ENCODE measurements at places on chromosomes 11 and 22. TPM values are rescaled to one million over a fixed set of nuclear protein-coding genes. Genes with fewer than 3 reads are reported as not detected.
A peak's percentile ranks its signal among the peaks of the same experiment; 100 is the strongest.

The IFITM5 gene
- not detected for total RNA-seq

The FAR1 gene
- total RNA-seq, result 45.2 TPM

The PHF21B gene
- total RNA-seq, result 7.2 TPM

The MDK gene
- 4,339 TPM for total RNA-seq

The C11orf87 gene
- total RNA-seq, result 0.49 TPM

The SLC43A3 gene
- total RNA-seq, result 1.9 TPM

The PATE4 gene
- not detected for total RNA-seq

The APOL3 gene
- total RNA-seq, result not detected

GRCh38 chr22:27801202-27801615 is 347 bp downstream of the MN1 start:
- DNase-seq, result peak; percentile 54

- peak; percentile 62 for DNase-seq
Measured at GRCh38 chr11:98710986-98711385, 309.8 kb upstream of the CNTN5 start.

GRCh38 chr11:123421589-123421988 is 8.5 kb upstream of the GRAMD1B start:
- no peak for DNase-seq

- no peak for DNase-seq
Measured at GRCh38 chr11:123833095-123833494, 26.9 kb upstream of the OR6M1 start.

DNA sequence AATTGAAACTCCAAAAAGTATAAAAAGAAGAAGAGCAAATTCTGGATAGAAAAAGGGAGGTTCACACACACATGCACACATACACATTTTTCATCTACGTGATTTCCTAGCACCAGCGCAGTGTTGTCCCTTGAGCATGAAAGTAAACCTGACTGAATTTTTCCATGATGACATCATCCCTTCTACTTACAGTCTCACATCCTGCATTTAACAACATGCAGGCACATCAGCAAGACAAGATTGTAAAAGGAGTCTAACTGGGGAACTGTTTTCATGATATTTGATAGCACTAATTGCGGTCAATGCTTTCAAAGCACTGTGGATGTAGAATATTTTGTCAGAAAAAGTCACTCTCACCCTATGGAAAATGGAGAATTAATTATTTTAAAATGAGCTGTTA is 36.6 kb downstream of the GAS2 start:
- peak; percentile 52 for DNase-seq

DNA sequence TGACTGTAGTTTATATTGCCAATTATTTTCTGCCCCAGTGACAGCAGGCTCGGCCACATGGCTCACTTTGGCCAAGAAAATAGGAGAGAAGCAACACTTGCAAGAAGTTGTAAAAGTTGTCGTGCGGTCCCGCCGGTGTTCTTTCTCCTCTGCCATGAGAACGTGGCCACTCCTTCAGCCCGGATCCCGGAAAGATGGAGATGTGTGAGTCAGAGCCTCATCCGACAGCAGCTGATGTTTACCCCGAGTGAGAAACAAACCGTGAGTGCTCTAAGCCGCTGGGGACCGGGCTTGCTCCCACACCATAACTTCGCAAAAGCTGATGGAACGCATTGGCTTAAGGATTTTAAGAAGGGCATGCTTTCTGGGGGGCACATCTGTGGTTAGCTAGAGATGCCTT is 157.0 kb downstream of the CACNA1I start:
- no peak for DNase-seq

DNA sequence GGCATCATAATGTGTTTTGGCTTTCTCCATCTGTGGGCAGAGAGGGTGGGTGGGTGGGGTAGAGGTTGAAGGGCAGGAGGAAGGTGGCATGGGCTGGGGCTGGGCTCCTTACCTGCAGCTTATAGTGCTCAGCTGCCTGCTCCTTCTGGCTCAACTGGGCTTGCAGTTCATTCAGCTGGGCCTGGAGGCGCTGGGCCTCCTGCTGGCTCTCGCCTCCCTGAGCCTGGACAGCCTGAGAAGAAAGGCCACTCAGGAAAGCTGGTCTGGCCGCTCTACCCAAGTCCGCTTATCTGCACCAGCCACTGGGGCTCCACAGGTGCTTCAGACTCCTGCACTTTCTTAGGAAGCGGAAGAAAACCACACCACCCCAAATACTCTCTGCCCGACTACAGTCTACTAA is 10.4 kb downstream of the IL18BP start:
- DNase-seq, result no peak

DNA sequence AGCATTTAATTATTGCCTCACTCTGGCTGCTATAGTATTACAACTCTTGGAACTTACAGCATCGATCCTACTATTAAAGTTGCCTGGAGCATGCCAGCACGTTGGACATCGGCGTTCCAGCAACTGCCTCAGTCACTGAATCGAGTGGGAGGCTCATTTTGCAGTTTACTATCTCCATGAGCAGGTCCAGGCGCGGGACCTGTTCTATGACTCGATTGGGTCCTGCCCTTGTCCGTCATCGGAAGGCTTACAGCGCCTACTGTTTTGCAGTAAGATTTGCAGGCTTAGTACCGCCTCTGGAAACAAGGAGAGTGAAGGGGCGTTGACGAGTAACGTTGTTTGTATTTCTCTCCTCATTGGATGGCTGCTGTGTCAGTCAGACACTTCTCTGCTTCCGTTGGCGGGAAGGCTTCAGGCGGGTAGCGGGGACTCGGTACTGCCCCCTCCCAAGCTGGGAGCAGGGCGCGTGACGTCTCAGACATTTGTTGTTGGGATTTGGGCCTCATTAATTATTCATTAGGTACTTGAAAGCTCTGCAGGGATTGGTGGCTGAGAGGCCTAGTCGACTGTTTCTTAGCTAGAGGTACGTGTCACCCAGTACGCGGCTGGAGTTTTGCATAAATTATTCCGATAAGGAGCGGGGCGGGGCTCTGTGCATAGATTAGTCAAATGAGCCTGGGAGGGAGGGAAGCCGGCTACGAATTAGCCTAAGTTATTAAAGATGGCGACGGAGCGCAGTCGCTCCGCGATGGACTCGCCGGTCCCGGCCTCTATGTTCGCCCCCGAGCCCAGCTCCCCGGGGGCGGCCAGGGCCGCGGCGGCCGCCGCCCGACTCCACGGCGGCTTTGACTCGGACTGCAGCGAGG is at the start of gene GTPBP1:
Gene GTPBP1 (plus strand): TSS at position 710 of the 866 bp plus-strand sequence. CDS start 12 bp downstream, at position 722.
- DNase-seq, result peak; percentile 100

DNA sequence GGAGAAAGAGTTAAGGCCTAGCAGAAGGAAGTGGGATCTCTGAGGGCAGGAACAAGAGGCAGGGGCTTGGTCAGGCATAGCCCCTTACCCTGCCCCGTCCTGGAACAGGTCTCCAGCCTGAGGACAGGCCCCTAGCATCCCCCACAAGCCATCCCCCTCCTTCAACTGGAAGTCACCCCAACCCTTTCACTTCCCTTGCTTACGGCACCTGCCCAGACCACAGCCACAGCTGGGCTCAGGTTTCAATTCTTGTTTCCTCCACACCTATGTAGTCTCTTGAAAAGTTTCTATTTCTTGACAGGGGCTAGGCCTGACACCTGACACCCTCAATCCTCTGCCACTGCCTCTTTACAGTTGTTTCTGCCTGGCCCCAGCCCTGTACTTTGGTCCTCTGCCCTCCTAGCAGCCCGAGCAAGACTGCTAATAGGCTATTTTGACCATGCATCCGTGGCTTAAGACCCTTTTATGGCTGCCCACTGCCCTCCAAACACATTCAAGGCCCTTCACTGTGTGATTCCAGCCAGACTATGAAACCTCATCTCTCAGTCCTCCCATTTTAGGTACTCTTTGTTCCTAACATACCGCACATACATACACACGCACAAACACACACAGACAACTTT is 10.9 kb upstream of the FCHSD2 start:
- DNase-seq, result peak; percentile 59

- no peak for DNase-seq
Measured at GRCh38 chr22:32574958-32575910, 100.6 kb downstream of the FBXO7 start.

DNA sequence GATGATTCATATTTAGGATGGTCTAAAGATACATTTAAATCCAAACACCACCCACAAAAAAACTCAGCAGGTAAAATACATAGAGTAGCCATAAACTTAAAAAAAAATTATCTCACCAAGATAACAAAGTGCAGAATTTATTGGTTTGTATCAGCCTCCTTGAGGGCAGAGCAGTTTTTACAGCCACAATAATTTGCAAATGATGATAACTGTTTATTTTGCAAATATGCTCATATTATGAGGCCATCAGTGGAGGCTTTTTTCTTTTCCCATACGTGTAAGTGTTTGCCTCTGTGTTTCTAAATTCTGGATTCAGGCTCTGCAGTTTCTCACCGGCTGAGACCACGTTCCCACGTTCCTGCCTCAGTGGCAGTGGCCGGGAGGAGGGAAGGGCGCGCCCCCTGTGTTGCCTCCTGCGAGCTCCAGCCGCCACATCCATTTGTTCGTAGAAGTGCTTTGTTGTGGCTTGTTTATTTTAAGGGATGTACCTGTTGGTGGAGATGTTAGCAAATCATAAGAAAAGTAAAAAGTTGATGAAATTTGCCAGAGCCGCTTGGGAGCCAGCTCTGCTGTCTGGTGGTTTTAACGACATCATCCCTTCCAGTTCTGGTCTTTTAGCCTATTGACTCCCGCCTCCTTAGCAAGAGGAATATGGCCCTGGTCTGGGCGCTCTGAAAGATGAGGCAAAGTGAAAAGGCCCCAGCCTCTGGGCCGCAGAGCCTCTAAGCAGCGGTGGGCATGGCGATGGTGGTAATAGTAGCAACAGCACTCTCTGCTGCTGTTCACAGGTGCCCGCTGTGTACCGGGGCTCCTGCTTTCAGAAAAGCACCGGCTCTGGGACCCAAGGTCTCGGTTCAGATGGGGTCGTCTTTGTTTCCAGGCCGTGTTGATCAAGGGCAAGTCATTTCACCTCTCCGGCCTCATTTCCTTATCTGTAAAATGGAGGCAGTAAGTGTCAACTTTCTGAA is 66.7 kb upstream of the PPARA start:
- no peak for DNase-seq

DNA sequence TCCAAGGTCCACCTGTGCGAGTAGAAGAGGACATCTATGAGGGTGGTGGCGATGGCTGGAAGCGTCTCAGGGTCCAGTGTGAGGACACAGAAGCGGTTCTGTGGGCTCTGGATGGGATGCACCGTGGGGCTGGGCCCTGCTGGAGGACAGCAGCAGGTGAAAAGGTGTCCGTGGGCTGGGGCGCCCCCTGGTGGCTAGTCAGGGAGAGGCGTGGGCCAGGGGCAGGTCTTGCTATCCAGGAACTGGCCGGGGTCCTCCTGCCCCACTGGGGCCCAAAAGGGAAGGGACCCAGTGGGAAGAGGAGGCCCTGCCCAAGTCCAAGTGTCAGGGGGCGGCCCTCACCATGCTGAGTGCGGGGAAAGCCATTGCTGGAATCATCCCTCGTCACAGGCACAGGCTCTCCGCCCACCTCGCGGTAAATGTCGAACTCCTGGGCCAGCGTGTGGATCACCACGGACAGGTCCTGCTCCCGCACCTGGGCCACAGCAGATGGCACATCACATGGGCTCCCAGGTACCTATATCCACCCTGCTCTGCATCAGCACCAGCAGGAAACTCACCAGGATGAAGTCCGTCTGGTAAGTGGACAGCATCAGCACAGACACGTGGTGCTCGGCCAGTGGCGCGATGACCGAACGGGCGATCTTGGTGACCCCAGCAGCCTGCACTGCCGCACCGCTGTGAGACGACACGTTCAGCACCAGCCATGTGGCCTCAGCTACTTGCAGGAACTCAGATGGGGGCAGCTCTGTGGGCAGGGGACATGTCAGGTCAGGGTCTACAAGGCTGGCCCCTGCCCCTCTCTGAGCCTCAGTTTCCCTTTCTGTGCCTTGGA is 2.3 kb downstream of the CASTOR1 start:
- peak; percentile 62 for DNase-seq

GRCh38 chr11:90237004-90237403 is 14.2 kb upstream of the CHORDC1 start:
- no peak for DNase-seq

- DNase-seq, result no peak
Measured at GRCh38 chr22:20905415-20906386, 11.5 kb upstream of the CRKL start.

DNA sequence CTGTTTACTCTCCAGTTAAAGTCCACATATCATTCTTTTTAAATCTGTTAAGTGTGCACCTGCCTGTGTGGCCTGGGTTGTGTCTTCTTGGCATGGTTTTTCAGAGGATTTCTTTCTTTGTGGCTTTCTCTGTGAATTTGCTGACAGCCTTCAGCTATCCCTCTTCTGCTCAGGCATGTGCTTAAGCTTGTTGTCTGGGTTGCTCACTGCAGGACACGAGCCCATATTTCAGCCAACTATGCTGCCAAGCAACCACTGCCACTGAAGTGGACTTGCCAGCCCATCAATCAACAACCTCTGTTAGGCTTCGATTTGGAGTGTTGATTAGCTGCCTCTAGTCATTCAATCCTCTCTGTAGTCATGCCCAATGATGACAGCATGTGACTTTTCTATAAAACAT is 18.4 kb downstream of the OR51I2 start:
- no peak for DNase-seq

- DNase-seq, result no peak
Measured at GRCh38 chr11:70048279-70049024, 29.7 kb upstream of the ANO1 start.

DNA sequence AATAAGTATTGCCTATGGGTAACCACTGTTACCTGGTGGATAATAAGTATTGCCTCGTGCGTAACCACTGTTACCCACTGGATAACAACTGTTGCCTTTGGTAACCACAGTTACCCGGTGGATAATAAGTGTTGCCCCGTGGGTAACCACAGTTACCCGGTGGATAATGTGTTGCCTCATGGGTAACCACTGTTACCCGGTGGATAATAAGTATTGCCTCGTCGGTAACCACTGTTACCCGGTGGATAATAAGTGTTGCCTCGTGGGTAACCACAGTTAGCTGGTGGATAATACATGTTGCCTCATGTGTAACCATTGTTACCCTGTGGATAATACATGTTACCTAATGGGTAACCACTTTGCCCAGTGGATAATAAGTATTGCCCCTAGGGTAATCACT is 9.8 kb upstream of the NXPE4 start:
- no peak for DNase-seq

GRCh38 chr11:40241524-40242051 is 1217.9 kb downstream of the LRRC4C start:
- peak; percentile 0 for DNase-seq

GRCh38 chr11:64998690-64999431 is 2.1 kb upstream of the BATF2 start:
- DNase-seq, result no peak

Data from cardiac muscle cell (in vitro differentiated cells and primary cell).